GM23248 (cell line): ENCODE measurements at places on chromosomes 4 and X. TPM values are rescaled to one million over a fixed set of nuclear protein-coding genes. Genes with fewer than 3 reads are reported as not detected.

The HMX1 gene
- total RNA-seq: not detected in 2 replicates

The LRCH2 gene
- 2.3 and 2.4 TPM in 2 replicates for total RNA-seq

GRCh38 chrX:118558926-118559325 lies 63.3 kb downstream of the DOCK11 start:
- H3K27ac ChIP-seq: no peak overlapping the region
- H3K4me1 ChIP-seq: no peaks in the 10 kb centered on the region
- no peaks in the 10 kb centered on the region; the same call in 1 of the 2 replicates for H3K36me3 ChIP-seq
- no peak overlapping the region for H3K4me3 ChIP-seq
- H3K27me3 ChIP-seq: no peaks in the 10 kb centered on the region

DNA sequence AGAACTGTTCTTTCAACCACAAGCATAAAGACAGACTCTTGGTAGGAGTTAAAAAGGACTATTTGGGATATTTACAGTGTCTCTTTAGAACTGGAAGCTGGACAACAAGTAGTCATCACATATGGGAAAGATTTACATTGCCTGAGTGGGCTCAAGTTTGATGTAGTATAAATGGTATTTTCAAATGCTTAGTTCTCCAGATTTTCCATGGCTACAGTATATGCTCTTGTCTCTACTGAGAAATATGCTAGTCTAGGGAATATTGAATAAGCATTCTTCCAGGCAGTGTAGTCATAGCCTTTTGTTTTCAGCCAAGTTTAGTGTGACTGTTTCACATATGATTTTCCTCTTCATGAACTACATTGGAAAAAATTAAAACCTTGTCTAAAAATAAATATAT lies 315.6 kb downstream of the ARHGAP24 start:
- H3K4me3 ChIP-seq: no peak overlapping the region
- peak; percentile 84 for DNase-seq
- peaks cover 70% of the 10 kb centered on the region for H3K4me1 ChIP-seq
- no peaks in the 10 kb centered on the region for H3K36me3 ChIP-seq

The MAB21L2 gene
- total RNA-seq: not detected in 2 replicates

DNA sequence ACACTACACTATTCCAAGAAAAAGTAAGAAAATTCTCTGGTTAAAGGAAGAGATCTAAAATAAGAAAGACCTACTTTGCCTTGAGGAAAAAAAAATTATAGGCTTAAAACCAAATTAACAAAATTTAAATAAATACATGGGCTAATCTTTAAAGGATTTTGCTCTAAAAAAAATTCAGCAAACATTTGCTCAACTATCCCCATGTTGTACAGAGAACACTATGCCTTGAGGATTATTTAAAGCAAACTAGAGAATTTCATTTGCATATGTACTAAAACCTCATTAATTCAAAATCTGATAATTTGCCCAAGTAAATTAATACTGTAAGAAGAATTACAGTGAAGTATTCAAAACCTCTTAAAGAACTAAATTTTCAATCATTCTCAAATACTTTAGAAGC lies 71.6 kb upstream of the KCNIP4 start:
- H3K27ac ChIP-seq: no peak overlapping the region
- no peaks in the 10 kb centered on the region for H3K27me3 ChIP-seq
- H3K4me3 ChIP-seq: no peak overlapping the region
- H3K4me1 ChIP-seq: peaks cover 7% of the 10 kb centered on the region
- no peaks in the 10 kb centered on the region for H3K36me3 ChIP-seq
- no peak for DNase-seq

DNA sequence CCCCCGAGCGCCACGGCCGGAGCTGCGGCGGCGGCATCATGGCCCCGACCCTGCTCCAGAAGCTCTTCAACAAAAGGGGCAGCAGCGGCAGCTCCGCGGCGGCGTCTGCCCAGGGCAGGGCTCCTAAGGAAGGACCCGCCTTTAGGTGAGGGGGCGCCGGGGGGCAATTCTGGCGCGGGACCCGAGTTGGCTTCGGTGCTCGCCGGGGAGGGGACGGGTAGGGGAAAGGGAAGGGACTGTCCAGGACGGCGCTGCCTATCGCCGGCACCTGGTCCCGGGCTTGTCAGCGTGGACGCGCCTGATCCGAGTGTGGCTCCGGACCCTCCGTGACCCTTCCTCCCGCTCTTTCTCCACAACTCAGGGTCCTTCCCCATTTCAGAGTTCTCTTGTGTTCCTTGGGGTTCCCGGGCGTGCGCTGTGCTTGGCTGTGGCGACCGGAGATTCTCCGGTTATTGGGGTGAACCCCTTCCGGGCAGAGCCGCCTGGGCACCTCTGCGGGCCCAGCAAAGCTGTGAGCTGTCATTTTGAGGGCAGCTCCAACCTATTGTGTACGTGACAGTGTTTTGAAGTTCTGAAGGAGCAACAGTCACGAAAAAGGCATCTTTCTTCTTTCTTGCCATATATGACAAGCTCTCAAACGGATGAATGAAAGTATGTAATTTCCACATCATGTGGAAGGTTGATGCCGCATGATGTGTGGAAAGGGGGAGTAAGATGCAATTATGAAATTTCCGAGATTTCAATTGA lies 522 bp downstream of the FNIP2 start:
- peak overlapping the region; percentile 96 for H3K4me3 ChIP-seq
- DNase-seq: peak; percentile 69
- H3K27me3 ChIP-seq: no peaks in the 10 kb centered on the region
- H3K36me3 ChIP-seq: no peaks in the 10 kb centered on the region
- peak overlapping the region; percentile 30 for H3K27ac ChIP-seq
- H3K4me1 ChIP-seq: peaks cover 9% of the 10 kb centered on the region

DNA sequence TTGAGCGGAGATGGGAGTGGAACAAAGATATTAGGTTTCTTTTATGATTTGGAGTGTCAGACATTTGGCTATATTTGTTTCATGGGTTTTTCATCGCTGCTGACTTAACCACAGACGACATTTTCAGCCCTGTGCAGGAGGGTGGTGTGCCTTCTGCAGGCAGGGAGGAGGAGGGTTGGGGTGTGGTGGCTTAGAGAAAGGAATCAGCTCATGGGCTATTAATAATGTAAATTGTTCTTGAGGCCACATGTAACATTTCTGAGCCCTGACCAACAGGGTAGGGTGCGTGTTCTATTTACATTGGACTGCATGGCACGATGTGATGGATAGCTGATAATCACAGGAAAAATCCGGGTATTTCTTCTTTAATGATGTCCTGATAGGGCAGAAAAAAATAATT lies 67.6 kb downstream of the POLA1 start:
- H3K36me3 ChIP-seq: no peaks in the 10 kb centered on the region
- DNase-seq: no peak
- no peaks in the 10 kb centered on the region for H3K27me3 ChIP-seq

The SPACA5 gene
- total RNA-seq: not detected in 2 replicates

DNA sequence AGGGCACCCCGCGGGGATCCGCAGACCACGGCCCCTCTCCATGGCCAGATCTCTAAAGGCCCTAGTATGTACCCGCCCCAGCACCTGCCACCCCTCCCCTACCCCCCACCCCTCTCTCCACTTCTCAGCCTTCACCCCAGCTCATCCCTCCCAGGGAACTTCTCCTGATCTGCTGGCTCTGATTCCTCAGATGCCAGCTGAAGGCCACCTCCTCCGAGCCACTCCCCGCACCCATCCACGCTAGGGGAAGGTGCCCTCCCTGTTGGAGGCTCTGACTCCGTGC lies 11.9 kb downstream of the PSAPL1 start:
- H3K27ac ChIP-seq: no peak overlapping the region
- DNase-seq: no peak
- no peak overlapping the region for H3K4me3 ChIP-seq

The TLL1 gene
- not detected in 2 replicates for total RNA-seq

The CXCL10 gene
- not detected in 2 replicates for total RNA-seq

DNA sequence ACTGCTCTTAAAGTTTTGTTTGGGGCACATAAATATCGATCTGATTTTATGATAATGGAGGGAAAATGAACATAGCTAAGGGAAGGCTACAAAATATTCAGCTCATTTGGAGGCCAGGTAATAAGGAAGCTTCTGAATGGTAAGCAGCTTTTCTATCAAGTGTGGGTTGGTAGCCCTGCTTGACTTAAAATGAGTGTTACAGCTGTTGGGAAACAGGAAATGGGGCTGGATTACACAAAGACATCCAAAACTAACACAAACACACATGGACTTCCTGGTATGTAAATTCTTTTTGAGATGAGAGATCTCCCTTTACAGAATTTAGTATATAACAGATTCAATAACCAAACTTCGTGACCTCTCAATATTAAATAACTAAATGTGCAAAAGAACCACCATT lies 58.0 kb downstream of the FGF16 start:
- DNase-seq: peak; percentile 49
- H3K27me3 ChIP-seq: no peaks in the 10 kb centered on the region
- H3K27ac ChIP-seq: no peak overlapping the region
- H3K4me3 ChIP-seq: no peak overlapping the region

GRCh38 chrX:39759526-39760224 lies 338.1 kb downstream of the BCOR start:
- H3K4me3 ChIP-seq: no peak overlapping the region
- peaks cover 24% of the 10 kb centered on the region for H3K4me1 ChIP-seq
- H3K27me3 ChIP-seq: no peaks in the 10 kb centered on the region
- H3K36me3 ChIP-seq: no peaks in the 10 kb centered on the region
- 0 out of 2 replicates have a peak overlapping the region, but pooled peaks have one; percentile 12 for H3K27ac ChIP-seq

GRCh38 chr4:10051517-10052135 lies 30.3 kb upstream of the SLC2A9 start:
- no peak overlapping the region for H3K27ac ChIP-seq
- no peaks in the 10 kb centered on the region for H3K4me1 ChIP-seq
- no peaks in the 10 kb centered on the region for H3K27me3 ChIP-seq
- H3K4me3 ChIP-seq: no peak overlapping the region
- DNase-seq: no peak

DNA sequence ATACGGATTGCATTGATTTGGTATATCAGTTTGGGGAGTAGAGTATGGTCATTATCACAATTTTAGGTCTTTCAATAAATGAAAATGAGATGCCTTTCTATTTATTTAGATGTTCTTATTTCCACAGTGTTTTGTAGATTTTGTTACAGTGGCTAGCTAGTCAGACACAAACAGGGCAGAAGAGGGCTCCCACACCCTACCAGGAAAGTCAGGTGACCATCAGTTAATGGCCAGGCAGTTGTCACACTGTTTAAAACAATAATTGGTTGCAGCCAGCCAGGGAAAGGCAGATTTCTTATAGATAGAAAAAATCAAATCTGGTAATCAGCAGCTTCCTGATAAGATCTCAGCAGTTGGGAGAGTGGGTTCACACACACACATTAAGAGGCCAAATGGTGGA lies 57.2 kb downstream of the UGT2B17 start:
- H3K36me3 ChIP-seq: no peaks in the 10 kb centered on the region
- H3K4me1 ChIP-seq: no peaks in the 10 kb centered on the region
- no peak overlapping the region for H3K4me3 ChIP-seq
- no peak for DNase-seq
- H3K27ac ChIP-seq: no peak overlapping the region
- no peaks in the 10 kb centered on the region for H3K27me3 ChIP-seq
